ENCODE measurements at places on chromosomes 7 and 10.
A peak's percentile ranks its signal among the peaks of the same experiment; 100 is the strongest.

- no peak for DNase-seq
These were observed 49.8 kb downstream of the PRKCQ start for GRCh38 chr10:6530211-6530840.

- no peak for DNase-seq
These were observed 92.0 kb upstream of the INSIG1 start for GRCh38 chr7:155205368-155206317.

- DNase-seq, result peak; percentile 41
These were observed 237.7 kb downstream of the CACNB2 start for GRCh38 chr10:18377898-18378297.

DNA sequence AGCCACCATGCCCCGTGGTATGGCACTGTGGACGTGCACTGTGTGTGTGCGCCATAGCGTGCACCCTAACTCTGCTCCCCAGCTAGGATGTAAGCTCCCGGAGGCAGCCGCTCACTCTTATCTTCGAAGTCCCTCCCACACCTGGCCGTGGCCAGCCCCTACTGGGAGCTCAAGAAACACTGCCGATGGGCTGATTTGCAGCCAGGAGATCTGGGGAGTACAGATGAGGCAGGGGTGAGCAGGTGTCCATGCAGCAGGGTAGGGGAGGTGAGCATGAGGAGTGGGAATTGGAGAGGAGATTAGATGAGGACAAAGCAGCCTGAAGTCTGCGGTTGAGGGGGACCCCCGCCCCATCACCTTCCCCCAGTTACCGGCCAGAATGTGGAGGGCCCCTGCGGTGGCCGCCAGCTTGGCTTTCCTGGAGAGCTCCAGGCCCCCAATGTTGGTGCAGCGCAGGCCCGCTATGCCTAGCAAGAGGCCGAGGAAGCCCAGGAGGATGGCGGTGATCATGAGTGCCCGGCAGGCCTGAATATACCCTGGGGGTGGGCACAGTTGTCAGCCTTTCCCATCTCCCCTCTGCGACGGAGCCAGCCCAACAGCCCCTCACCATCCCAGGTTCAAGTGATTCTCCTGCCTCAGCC lies 3.6 kb downstream of the CLDN15 start:
- no peak for DNase-seq

GRCh38 chr10:11678074-11678793 lies 63.9 kb upstream of the ECHDC3 start:
- no peak for DNase-seq

GRCh38 chr10:98449287-98449686 lies 2.6 kb upstream of the HPS1 start:
- DNase-seq, result no peak

DNA sequence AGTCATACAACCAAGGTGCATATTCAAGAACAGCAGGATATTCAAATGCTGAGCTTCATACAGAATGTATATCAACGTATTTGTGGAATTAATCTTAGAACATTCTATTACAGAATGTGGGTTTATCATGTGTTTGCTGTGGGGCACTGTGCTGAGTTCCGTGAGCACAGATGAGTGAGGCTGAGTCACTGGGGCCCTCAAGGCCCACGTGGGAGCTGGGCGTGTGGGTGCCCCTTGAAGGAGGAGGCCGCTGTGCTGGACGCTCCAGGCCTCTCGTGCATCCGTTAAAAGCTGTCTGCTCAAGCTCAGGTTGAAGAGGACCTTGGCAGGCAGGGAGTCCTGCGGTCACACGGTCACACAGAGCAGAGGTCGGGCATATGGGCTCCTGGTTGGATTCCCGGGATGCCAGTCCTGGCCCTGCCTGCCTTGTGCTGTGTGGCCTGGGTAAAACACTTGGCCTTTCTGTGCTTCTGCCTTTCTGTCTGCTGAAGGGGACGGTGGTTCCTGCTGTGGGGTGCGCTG lies 70.1 kb downstream of the GLRX3 start:
- no peak for DNase-seq

GRCh38 chr10:85317827-85318226 lies 989.4 kb downstream of the CCSER2 start:
- DNase-seq, result no peak

GRCh38 chr7:151553356-151553755 lies 33.7 kb upstream of the RHEB start:
- DNase-seq, result no peak

GRCh38 chr7:69811476-69812308 lies 213.4 kb downstream of the AUTS2 start:
- no peak for DNase-seq

DNA sequence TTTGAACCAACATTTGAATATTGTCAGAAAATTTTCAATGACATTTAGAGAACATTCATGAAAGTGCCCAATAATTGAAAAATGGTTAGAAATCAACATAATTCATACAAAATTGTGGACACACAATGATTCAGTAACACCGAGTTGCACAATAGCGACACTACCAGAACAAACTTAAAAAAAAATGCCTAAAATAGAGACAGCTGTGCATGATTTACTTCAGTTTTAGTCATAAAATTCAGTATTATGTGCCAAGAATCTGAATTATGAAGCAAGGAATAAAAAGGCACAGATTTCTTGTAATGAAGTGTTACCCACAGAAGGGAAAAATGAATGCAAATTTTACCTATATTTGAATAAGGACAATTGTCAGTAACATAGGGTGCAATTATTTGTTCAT lies 396.0 kb downstream of the SEMA3D start:
- DNase-seq, result no peak

DNA sequence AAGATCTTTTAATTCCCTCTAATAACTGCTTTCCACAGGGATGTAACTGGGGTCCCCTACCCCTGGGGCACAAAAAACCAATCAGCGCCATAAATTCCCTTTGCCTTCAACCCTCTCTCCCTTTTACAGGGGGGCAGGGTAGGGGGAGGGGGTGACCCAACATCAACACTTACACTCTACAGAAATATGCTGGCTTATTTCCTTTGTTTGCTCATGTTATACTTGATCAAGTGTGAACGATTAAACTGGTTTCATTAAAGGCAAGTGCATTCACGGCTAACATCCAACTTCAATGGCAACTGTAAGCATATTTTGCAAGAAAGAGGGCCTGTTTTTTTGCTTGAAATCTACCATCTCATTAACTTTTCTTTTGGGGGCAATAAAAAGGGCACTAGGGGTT lies 2.9 kb downstream of the CTBP2 start:
- DNase-seq, result peak; percentile 35

DNA sequence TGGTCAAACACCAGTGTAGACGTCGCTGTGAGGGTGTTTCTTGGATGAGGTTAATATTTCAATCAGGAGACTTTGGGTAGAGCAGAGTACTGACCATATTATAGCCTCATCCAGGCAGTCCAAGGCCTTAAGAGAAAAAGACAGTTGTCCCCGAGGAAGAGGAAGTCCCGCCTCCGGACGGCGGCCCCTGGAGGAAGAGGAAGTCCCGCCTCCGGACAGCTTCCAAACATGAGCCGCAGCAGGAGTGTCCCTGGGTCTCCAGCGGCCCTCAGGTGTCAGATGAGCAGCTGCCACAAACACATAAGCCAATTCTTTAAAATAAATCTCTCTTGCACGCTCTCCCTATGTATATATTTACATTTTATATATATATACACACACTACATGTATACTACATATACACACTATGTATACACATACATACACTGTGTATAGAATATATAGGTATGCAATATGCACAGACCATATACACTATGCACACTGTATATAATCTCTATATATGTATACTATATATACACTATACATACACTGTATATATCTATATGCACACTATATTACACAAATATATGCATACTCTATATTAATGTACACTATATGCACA lies 37.5 kb downstream of the PWWP2B start:
- no peak for DNase-seq

DNA sequence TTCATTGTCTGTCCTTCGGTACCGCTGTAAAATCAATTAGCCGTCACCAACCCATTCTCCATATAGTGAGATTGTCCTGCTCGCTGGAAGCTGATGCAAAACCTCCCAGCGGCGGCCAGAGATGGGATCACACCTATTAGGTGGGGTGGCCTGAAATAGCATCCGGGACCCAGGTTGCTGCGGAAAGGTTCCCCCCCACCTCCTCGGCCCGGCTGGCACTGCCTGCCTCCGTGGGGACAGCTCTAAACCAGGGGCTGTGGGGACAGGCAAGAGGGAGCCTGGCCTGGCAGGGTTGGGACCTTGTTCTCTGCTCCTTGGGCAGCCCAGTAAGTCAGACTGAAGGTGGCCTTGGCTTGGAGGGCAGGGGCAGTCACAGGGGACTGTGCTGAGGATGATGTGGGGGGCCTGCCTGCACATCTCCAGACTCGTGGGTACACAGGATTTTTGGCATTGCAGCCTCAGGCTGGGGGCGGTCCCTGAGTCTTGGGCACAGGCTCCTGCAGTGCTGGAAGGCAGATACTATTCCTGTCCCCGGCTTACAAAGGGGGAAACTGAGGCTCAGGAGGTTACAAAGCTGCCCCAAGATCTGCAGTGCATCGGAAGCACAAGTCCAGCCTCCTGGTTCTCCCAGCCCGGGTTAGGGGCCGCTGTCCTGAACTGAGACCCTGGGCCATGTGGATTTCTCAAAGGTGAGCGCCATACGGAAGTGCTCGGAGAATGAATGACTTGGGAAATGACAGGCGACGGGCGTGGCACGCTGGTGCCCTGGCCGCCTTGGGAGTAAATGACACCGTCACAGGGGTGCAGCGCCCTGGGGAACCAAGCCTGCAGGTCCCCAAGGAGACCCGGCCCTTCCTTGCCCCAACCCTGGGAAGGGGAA lies 65.6 kb downstream of the UNCX start:
- DNase-seq, result no peak

- no peak for DNase-seq
These were observed 3.7 kb downstream of the SAMD8 start for GRCh38 chr10:75115137-75115536.

- DNase-seq, result no peak
These were observed 390.1 kb downstream of the GATA3 start for GRCh38 chr10:8444630-8445029.

DNA sequence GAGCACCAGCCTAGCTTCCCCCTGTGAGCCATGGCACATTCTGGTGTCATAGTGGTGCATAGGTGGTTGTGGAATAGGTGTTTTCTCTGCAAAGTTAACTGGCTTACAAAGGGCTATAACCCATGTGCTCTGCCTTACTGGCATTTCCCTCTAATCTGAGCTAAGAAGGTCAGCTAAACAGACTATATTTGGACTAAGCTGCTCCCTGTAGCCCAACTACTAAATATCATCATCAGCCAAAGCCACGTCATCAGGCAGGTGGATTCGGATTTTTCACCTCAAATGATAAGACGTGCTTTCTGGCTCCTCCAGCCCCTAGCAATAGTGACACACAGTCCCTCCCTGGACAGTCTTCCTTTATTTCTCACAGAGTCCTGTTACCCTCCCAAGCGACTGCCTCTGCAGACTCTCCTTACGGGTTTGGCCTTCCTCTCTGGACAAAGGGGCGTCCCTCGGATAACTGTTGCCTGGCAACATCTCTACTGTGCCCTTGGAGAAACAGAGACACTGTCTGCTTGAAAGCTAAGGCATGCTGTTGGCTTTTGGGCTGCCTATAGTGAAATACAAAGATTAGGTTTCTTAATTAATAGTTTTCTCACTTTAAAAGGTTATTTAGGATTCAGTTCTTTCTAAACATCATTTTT lies 9.1 kb downstream of the SLC13A4 start:
- DNase-seq, result no peak

DNA sequence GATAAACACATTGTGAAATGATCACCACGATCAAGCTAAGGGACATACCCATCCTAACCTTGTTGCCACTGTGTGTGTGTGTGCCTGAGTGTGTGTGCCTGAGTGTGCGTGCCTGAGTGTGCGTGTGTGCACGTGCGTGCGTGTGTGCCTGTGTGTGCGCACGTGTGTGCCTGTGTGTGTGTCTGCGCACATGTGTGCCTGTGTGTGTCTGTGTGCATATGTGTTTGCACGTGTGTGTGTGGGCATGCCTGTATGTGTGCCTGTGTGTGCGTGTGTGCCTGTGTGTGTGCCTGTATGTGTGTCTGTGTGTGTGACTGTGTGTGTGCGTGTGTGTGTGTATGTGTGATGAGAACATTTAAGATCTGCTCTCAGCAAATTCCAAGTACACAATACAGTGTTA lies 244.1 kb upstream of the DPP6 start:
- DNase-seq, result no peak

- DNase-seq, result no peak
These were observed 87.8 kb downstream of the PRR15 start for GRCh38 chr7:29651477-29651876.

GRCh38 chr7:121369462-121369861 lies 26.6 kb downstream of the FAM3C start:
- DNase-seq, result no peak

DNA sequence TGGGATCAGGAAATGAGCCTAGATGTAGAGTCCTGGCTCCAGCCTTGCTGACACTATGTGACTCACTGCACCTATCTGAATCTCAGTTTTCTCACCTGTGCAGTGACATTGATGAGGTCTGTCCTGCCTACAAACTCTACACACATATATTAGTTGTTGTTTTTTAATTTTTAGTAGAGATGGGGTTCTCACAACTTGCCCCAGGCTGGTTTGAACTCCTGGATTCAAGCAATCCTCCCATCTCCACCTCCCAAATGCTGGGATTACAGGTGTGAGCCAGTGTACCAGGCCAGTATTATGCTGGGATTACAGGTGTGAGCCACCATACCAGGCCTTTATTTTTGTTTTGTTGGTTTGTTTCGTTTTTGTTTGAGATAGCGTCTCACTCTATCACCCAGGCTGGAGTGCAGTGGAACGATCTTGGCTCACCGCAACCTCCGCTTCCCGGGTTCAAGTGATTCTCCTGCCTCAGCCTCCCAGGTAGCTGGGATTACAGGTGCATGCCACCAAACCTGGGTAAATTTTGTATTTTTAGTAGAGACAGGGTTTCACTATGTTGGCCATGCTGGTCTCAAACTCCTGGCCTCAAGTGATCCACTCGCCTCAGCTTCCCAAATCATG lies 11.8 kb upstream of the DDIT4 start:
- no peak for DNase-seq

- DNase-seq, result no peak
These were observed 55.8 kb downstream of the PIK3AP1 start for GRCh38 chr10:96664563-96664962.

- DNase-seq, result no peak
These were observed 3.5 kb upstream of the HBP1 start for GRCh38 chr7:107165341-107165740.

DNA sequence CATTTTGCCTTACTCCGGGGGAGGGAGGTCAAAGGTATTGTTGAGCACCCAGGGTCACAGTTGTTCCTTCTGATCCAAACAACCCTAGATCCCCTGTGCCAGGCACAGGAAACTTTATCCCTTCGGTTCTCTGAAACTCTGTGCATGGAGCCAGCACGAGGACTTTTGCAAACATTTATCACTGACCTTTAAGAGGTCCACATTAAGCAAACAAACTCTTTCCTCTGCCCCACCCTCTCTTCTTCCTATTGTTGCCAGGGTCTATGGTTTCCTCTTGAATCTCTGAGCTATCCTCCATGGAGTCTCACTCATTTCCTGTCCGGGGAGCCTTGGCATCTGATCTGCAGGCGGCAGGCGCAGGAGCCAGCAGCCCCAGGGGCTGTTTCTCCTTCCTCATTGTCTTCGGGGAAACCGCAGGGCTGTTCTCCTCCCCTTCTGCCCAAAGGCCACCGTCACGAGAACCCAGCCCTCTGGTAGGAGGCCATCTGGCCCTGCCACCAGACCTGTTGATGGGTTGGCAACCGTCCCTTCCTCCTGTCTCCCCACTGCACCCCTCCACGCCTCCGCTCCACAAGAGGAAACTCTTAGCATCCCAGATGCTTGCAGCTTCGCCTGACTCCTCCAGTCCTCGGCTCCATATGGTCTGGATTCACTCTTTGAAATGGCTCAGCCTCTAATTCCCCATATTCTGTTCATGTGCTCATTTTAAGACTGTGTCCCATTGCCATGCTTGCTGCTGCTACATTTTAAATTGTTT lies 327.3 kb upstream of the NRP1 start:
- no peak for DNase-seq
